ENCODE measurements at places on chromosomes 2 and 18.
A peak's percentile ranks its signal among the peaks of the same experiment; 100 is the strongest.

- no peak for DNase-seq
Measured at GRCh38 chr2:48122166-48122565, 215.9 kb upstream of the FBXO11 start.

DNA sequence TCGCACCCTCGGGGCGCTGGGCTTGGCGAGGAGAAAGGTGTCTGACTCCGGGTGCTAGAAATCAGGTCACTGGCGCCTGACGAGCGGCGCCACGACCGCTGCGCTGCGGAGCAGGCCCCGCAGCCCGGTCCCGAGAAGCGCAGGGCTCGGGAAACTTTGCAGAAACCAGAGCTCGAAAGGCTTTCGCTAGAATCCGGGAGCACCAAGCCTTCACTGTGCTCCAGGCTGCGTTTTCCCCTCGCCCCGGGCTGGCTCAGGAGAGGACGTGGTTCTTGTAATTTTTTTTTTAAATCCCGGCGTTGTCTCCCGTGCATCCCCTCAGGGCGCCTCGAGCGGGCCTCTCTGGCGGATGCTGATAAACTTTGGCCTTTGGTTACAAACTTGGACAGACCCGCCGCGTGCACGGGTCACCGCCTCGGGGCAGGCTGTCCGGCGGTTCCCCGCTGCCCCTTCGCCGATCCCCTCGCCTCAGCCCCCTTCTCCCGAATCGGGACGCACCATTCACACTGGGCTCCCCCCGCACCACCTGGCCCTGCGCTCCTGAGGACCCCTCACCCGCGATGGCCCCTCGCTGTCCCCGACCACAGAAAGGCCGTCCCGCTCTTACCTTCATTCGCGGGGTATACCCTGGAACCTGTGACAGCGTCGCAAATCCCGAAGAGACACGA lies 419 bp downstream of the EPHA4 start:
- peak; percentile 31 for DNase-seq

GRCh38 chr2:44936715-44937687 lies 4.5 kb upstream of the SIX3 start:
- DNase-seq = no peak

- DNase-seq = no peak
Measured at GRCh38 chr2:74357627-74358026, 14.4 kb upstream of the SLC4A5 start.

- DNase-seq = no peak
Measured at GRCh38 chr2:40265602-40266001, 186.3 kb downstream of the SLC8A1 start.

GRCh38 chr2:237919593-237919992 lies 47.2 kb upstream of the UBE2F start:
- DNase-seq = no peak

Data from body of pancreas (tissue), 4 donors.